Left kidney (tissue), 8 donors: ENCODE measurements at places on chromosomes 5 and 9. TPM values are rescaled to one million over a fixed set of nuclear protein-coding genes. Genes with fewer than 3 reads are reported as not detected.

DNA sequence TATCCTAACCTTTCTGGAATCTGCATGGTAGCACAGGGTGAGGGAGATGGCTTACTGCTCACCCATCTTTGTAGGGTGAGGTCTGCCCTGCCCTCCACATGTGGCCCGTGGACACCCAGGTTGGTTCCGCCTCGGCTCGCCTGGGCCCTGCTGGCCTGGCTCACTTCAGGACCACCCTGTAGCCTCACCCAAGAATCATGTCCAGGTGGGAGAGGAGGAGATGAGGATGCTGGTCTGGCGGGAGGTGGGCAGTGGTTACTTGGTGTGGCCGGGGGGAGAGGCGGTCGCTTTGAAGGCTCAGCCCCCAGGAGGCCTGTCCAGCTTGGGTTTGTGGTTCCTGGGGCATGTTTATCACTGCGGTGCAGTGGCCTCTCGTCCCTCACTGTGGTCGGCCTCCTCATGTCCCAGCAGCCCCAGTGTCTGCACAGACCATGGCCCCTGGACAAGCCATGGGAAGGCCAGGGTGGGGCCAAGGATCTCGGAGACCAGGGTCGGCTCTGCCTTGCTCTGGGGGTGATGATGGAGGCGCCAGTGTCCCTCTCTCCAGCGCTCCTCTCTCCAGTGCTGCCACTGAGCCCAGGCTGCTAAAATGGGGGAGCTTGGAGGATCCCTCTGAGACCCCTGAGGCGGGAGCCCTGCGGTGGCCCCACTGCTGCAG, 4.6 kb downstream of the OBP2B start:
- no peak for DNase-seq

The EGFLAM gene
- polyA plus RNA-seq: 10.6 TPM

- no peak for DNase-seq
Measured at GRCh38 chr5:150206779-150207115, 16.9 kb downstream of the SLC6A7 start.

GRCh38 chr9:81430727-81431126, 258.6 kb downstream of the TLE1 start:
- DNase-seq: no peak

The PCDHB4 gene
- polyA plus RNA-seq: 1.9 TPM

- DNase-seq: no peak
Measured at GRCh38 chr5:113663879-113664541, 150.5 kb downstream of the YTHDC2 start.

DNA sequence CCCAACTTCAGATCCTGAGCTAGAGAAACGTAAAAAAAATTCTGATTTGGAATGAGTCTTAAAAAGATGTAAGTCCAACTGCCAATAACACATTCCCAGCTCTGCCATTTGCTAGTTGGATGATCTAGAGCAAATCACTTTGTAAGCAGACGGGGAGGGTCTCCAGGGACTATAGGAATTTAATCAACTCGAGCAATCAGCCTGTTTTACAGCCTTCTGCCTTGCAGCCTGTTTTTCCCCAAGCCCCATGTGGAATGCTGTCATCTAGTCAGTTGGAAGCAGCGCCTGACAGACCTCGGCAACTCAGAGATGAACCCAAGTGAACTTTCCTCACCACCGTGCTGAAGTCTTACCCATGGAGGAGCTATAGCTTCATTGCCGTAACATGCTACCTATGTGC, 34.8 kb upstream of the HRH2 start:
- no peak for DNase-seq

- DNase-seq: no peak
Measured at GRCh38 chr9:132078699-132079356, 839 bp downstream of the MED27 start.

DNA sequence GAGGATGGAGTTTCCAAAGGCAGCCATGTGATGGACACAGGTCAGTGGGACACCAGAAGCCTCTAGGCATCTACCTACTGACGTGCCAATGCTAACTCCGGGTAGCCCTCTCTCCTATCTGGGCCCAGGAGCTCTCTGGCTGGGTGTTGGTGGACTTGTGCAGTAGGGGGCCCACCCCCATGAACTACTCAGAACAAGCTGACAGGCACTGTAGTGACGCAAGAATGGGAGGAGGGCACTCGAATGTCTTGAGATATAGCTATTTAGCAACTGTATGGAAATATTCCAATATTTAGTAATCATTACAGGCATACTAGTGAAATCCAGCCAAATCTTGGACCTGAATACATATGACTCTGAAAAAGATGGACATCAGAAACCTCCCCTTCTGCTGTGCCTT, 5.7 kb upstream of the DOCK2 start:
- no peak for DNase-seq

DNA sequence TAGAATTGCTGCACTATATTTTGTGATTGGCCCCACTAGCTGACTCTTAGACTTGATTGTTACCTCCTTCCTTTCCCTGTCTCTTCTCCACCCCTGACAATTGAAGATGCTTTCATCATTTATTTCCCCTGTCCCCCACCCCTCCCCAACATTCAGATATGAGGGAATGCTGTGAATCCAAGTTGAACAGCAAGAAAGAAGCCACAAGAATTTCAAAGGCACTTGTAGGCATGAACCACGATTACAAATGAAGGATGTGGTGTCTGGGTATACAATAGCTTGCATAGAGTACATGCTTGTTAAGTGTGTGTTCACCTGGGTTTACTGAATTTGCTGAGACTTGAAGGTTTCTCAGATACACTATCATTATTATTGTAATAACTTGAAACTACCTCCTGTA, 78.3 kb upstream of the TRIO start:
- no peak for DNase-seq

DNA sequence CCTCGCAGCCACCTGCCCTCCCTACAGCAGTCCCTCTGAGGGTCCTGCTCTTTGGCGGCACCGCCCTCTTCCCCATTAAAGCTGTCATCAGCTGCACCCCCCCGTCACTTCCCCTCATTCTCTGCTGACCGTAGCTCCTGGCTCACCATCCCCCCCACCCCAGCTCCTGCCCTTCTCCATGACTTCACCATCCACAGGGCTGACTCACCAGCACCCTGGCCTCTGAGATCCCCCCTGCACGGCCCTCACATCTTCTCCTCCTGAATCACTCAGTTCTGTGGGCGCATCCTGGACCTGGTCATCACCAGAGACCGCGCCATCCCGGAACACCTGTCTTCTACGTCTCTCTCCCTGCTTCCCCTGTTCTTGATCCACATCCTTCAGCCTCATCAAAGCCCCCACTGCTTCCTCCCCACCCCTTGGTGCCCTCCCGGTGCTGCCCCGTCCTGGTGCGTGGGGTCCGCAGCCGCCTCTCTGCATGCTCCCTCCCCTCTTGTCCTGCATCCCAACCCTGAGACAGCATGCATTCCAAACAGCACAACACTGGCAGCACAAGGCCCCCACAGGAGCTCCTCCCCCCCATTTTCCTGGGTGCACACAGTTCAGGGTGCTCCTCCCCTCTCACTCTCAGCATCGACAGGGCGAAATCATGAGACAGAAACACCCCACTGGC, 12.9 kb downstream of the FLT4 start:
- no peak for DNase-seq

DNA sequence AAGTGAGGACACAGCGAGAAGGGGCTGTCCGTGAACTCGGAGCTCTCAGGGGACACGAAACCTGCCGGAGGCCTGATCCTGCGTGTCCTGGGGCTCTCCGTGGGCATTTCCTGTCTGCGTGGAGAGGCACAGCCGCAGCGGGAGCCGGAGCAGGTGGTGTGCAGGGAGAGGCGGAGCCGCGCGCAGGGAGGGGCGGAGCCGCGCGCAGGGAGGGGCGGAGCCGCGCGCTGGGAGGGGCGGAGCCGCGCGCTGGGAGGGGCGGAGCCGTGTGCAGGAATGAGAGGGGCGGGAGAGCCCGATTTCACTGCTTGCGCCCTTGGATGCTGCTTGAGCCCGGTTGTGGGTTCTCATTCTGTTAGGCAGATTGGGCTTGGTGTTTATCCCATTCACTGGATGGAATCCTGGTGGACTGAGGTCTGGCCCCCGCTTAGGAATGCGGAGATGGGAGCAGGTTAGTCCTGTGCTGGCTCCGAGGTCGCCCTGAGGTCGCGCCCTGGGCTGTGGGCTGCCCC, 26.7 kb downstream of the NDUFS6 start:
- no peak for DNase-seq

GRCh38 chr5:79263290-79263689, 27.4 kb downstream of the JMY start:
- no peak for DNase-seq

- DNase-seq: no peak
Measured at GRCh38 chr5:54581831-54582548, 64.4 kb downstream of the SNX18 start.
